Effector memory CD4-positive, alpha-beta T cell (primary cell): ENCODE measurements at places on chromosomes 1 and 21.

DNA sequence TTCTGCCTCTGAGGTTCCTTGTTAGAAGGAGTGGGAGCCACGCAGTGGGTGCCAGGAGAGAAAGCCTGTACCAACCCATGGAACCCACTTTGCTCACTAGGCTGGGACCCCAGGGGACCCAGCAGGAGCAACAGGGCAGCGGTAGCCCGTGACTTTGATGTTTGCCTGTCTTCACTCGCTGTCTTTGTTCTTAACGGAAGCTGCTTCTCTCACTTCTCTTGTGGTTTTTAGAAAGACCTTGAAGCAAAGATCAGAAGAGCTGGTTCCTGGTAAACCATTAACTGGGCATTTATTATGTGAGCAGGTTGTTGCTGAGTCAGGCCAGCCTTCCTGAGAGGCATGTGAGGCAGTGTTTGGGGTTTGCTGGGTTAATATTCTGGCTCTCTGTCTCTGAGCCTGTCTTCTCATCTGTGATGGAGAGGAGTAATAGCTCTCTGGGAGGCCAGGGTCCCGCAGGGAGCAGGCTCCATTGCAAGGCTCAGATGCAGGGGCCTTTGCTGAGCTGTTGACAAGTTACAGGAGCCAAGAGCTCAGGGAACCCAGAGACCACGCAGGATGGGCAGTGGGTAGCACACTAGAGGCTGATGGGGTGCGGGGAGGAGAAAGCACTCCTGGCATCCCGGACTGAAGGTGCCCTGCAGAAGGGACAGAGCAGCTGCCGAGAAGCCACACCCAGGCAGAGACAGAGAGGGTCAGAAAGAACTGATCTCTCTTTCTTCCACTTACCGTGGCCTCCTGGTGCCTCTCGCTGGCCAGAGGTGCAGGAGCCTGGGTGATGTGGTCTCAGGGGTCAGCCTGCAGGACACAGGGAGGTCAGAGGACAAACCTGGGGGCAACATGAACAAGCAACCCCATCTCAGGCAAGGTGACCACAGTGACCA is 367.5 kb upstream of the C1orf174 start:
- DNase-seq: no peak

DNA sequence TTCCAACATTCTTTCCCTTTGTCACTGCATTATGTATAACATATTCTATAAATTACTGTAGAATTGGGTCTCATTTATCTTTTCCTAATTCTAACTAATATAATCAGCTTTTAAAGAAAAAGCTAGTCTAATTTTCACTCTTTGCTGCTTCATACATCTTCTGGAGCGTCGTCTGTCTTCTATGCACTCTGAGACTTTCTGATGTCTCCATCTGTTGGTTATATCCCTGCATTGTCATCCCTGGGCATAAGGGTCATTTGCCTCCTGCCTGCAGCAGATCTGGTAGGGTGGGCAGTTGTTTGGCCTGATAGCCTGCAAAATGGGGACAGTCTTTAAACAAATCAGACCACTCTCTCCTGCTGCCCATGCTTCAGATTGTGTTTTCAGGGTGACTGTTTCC is 40.8 kb upstream of the DYNLT5 start:
- no peak for DNase-seq

DNA sequence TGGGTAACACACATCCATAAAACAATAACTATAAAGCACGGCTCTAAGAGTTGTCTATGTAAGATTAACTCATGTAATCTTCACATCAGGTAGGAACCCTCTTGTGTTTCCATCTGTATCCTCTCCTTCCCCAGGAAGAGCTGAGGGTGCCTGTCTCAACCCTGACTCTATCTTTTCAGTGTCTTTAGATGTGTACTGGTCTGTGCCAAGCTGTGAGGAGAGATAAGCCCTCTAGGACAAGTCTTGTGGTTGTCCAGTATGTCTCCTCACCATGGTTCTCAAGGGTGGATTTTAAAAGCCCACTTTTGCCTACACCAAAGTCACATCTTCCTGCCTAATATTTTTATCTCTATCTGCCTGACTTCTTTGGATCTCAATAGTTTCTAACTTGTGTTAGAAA is 300.1 kb downstream of the KCNT2 start:
- no peak for DNase-seq

- no peak for DNase-seq
These were observed 43.7 kb upstream of the GOLT1A start for GRCh38 chr1:204257446-204257845.

- DNase-seq: no peak
These were observed 61.4 kb downstream of the PRKCZ start for GRCh38 chr1:2111674-2112035.
